ENCODE measurements at places on chromosomes 2 and 18. TPM values are rescaled to one million over a fixed set of nuclear protein-coding genes. Genes with fewer than 3 reads are reported as not detected.

Gene OTX1
- 0.04 TPM for polyA plus RNA-seq

Gene KRTCAP3
- polyA plus RNA-seq = 6.1 TPM

Gene DYNAP
- 0.10 TPM for polyA plus RNA-seq

Gene EMILIN2
- 2.9 TPM for polyA plus RNA-seq

Gene EVX2
- polyA plus RNA-seq = not detected

Gene TANK
- 58.8 TPM for polyA plus RNA-seq

Gene RAD51AP2
- polyA plus RNA-seq = not detected

Gene CXCR1
- polyA plus RNA-seq = 0.09 TPM

Gene EVA1A
- polyA plus RNA-seq = 2.4 TPM

Gene KCNS3
- polyA plus RNA-seq = 1.9 TPM

Gene BOK
- polyA plus RNA-seq = 222 TPM

Gene C2orf78
- not detected for polyA plus RNA-seq

Gene ASXL3
- polyA plus RNA-seq = 0.18 TPM

Gene CDH7
- polyA plus RNA-seq = not detected

Gene ABCG8
- polyA plus RNA-seq = not detected

Gene NTSR2
- polyA plus RNA-seq = 1.3 TPM

Gene PLCL1
- polyA plus RNA-seq = 2.0 TPM

Gene BOLL
- polyA plus RNA-seq = not detected

Gene HNMT
- polyA plus RNA-seq = 19.2 TPM

Gene DSG1
- not detected for polyA plus RNA-seq

Gene ONECUT2
- under 0.01 TPM for polyA plus RNA-seq

Gene RIT2
- polyA plus RNA-seq = not detected

Gene UBE2E3
- polyA plus RNA-seq = 67.0 TPM

Gene IKZF2
- 0.80 TPM for polyA plus RNA-seq

Gene SERPINB7
- polyA plus RNA-seq = 0.36 TPM

Gene COL4A3
- polyA plus RNA-seq = 0.24 TPM

Gene ACOXL
- 0.10 TPM for polyA plus RNA-seq

Gene PROM2
- polyA plus RNA-seq = 2.0 TPM

Gene ASB18
- polyA plus RNA-seq = not detected

Gene CRYGD
- polyA plus RNA-seq = not detected

Gene FRZB
- polyA plus RNA-seq = 0.97 TPM

Gene SLC39A6
- 10.9 TPM for polyA plus RNA-seq

Gene THSD7B
- polyA plus RNA-seq = 0.79 TPM
